Lung (tissue), 17 donors: ENCODE measurements at places on chromosomes 12 and 14.
A peak's percentile ranks its signal among the peaks of the same experiment; 100 is the strongest.

- no peak for DNase-seq
Measured at GRCh38 chr12:128675576-128675975, 148.2 kb downstream of the SLC15A4 start.

DNA sequence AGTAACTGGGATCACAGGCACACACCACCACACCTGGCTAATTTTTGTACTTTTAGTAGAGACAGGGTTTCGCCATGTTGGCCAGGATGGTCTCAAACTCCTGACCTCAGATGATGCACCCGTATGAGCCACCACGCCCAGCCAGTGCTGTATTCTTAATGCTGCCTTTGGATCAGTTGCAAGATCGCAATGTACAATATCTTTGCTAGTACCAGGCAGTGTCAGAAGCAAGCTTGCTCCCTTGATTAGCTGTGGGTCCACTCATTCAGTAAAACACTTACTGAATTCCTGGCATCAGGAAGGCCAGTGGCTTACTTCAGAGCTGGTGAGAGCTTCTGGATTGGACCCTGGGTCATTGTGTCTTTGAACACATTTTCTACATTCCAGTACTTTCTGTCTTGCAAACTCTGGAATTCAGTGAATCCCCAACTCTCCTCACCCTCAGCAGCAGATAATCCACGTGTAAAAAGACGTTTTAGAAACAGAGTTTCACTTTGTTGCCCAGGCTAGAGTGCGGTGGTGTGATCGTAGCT lies 1183.7 kb downstream of the AACS start:
- DNase-seq = no peak

DNA sequence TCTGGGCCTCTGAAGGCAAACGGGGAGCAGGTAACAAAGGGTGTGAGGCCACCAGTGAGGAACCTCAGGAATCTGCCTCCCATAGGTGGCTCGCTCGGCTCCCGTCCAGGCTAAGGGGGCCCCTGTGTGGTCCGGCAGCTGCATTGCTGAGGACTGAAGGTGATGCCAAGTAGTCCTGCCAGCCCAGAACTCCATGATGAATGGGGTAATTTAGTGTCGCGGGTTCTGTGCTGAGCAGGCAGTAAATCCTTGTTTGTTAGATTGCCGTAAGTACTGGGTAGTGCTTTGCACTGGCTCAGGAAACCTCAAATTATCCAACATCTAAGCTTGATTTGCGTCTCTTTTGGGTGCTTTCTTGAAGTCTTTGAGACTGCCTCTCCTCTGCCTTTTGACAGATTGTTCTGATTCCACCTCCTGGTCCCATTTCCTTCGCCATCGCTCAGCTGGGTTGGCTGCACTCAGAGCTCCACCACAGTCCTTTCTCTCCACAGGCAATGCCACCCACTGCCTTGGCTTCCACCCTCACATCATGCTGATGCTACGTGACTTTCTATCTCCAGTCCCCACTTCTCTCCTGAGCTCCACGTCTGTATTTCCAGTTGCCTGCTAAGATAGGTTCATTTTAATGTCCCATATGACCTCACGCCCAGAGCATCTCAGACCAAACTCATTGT lies 392.0 kb downstream of the FUT8 start:
- DNase-seq = no peak

DNA sequence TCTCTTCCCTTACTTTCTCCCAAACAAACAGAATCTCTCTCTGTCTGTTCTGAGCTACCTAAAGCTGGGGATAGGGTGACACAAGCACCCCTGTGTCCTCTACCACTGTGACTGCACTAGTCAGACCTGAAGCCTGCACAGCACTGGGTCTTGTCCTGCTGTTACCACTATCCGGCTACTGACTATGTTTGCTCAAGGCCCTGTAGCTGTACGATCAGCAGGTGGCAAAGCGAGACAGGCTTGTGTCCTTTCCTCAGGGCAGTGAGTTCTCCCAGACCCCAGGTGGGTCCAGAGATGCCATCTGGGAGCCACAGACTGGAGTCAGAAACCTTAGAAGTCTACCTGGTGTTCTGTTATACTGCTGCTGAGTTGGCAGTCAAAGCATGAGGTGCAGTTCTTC lies 116.4 kb downstream of the NUBPL start:
- no peak for DNase-seq

GRCh38 chr12:24533716-24534352 lies 415.1 kb downstream of the BCAT1 start:
- DNase-seq = no peak

GRCh38 chr14:105059925-105060565 lies 5.2 kb downstream of the GPR132 start:
- no peak for DNase-seq

DNA sequence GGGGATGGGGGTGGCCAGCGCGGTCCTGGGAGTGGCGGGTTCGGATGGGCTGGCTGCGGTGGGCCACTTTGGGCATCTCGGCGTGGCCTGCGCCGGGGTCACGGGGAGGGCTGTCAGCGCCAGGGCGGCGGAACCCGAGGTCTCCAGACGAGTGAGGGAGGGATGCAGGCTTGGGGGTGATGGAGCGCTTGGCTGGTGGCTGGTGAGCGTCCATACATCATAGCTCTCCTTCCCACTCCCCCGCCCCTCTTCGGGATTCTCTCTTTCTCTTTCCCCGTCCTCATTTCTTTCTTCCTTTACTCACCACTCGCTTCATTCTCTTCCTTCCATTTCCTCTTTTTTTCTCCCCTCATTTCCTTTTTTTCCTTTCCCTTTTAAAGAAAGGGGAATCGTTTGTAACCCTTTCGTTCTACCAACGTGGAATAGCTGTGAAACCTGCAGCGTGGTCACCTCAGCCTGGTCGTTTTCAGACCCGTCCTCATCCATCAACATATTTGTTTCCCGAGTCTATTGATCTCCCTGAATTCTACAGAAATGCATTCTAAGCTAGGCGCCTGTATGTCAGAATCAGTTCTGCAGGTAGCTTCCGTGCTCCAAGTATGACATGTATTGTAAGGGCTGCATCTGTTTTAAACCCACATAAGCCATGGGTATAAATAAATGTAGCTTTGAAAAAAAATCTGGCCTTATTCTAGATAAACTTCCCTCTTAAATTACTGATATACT lies 260.3 kb upstream of the E2F7 start:
- DNase-seq = peak; percentile 18

DNA sequence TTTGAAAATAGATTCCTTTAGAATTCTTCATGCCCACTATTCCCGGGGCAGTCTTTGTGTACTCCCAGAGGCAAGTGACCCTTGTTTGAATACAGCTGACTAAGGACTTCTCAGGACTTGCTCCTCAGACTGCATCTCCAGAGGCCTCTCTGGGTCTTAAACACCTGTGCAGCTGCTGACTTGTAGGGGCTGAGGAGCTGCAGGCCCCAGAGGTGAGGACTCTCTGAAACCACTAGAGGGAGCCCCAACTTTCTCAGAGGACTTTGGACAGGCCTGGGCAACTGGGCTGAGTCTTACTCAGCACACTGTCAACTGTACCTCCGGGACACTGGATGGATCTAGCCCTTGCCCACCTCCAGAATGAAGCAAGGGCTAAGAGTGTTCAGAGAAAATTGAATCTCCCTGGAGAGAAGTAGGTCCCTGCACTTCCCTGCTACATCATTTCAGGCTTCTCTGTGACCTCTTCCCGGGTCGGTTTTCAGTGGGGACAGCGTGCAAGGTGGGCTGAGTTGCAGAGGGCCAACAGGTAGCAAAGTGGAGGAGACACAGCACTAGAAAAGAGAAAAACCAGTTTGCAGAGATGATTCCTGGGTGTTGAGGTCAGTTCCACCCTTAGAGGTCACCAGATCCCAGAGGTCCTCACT lies 164.6 kb downstream of the TMEM117 start:
- DNase-seq = peak; percentile 8

DNA sequence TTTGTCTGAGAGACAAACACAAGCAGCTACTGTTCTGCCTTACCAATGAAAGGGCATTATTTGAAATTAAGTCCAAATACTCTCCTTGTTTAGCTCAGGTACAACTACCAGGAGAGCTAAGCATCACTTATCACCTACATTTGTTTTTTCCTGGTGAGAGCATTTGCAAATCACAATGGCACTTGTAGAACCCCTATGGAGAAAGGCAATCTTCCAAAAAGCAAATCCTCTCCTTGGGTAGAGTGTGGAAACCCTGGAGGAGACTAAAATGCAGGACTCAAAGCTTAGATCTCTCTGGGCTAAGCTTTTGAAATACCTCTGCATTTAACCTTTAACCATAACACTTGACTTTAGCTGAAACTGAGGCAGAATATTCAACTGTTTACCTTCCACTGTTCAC lies 20.8 kb downstream of the GTSF1 start:
- DNase-seq = no peak

GRCh38 chr14:103126088-103126872 lies 3.0 kb downstream of the TNFAIP2 start:
- no peak for DNase-seq

GRCh38 chr14:30532264-30532663 lies 26.7 kb upstream of the G2E3 start:
- no peak for DNase-seq

DNA sequence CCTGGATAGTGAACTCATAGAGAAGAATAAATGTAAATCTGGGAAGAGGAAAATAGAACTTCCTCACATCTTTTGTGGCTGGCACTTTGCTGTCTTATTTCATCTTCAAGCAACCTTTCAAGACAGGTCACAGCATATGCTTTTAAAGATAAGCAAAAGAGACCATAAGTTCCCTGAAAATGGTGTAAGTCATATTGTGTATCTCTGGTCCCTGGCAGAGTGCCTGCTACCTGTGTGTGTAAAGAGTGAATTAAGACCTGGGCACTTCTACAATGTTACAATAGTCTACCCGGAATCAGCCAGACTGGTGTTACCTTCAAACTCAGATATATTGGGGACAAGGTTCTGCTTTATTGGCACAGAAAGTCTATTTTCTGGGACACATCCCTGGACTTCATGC lies 168.8 kb downstream of the SLC2A13 start:
- DNase-seq = no peak

- DNase-seq = peak; percentile 34
Measured at GRCh38 chr14:22070119-22070982, 396.7 kb upstream of the OR4E1 start.

GRCh38 chr14:38207377-38207735 lies 348 bp upstream of the SSTR1 start:
- no peak for DNase-seq

DNA sequence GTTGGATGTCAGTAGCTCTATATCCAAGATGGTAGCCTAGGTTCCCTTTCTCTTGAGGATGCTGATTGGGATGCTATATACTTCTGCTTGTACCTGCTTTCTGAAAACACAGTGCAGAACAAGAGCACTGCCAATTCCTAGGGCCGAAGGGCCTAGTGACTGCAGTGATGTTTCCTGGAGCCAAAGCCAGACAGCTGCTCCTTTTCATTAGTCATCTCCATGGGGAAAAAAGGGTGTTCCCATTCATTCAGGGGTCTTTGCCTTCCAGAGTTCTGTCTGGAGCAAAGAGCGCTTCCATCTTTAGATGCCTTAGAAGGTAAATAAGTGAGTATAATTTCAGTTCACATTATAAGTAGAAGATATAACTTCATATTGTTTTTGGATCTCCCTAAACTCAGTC lies 85.5 kb downstream of the PTPRB start:
- DNase-seq = no peak

DNA sequence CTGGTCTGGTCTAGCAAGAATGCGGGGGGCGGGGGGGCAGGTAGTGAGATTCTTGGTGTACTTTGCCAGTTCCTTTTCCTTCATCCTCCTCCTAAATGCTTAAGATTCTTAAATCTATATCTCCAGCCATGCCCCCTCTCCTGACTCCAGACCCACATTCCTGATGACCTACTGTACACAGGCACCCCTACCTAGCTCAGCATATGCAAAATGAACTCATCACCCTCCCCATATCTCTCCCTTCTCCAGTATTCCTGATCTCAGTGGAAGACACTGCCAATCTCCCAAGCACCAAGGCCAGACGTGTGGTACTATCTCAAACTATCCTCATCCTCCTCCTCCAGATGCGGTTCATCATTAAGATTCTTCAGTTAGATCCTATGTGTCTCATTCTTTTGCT lies 215.8 kb downstream of the SPTSSA start:
- DNase-seq = no peak

- no peak for DNase-seq
Measured at GRCh38 chr14:105333613-105334364, 19.2 kb downstream of the PACS2 start.

GRCh38 chr12:106205208-106206069 lies 42.4 kb downstream of the CKAP4 start:
- no peak for DNase-seq

GRCh38 chr14:91837076-91837475 lies 30.3 kb downstream of the TC2N start:
- DNase-seq = no peak

GRCh38 chr12:110742718-110743570 lies at the start of gene PPP1CC:
TSS of gene PPP1CC (minus strand) at chr12:110742891. CDS start at chr12:110742707, 184 bp downstream.
- peak; percentile 96 for DNase-seq
